ENCODE measurements at places on chromosomes 3 and 15. TPM values are rescaled to one million over a fixed set of nuclear protein-coding genes. Genes with fewer than 3 reads are reported as not detected.

GRCh38 chr15:67967871-67968431 lies 86.2 kb upstream of the PIAS1 start:
- peak; percentile 87 for DNase-seq

Gene CFAP100
- total RNA-seq, result not detected

GRCh38 chr3:123872621-123873020 lies 11.5 kb downstream of the MYLK start:
- DNase-seq, result no peak

Gene NT5DC2
- 114 TPM for total RNA-seq

DNA sequence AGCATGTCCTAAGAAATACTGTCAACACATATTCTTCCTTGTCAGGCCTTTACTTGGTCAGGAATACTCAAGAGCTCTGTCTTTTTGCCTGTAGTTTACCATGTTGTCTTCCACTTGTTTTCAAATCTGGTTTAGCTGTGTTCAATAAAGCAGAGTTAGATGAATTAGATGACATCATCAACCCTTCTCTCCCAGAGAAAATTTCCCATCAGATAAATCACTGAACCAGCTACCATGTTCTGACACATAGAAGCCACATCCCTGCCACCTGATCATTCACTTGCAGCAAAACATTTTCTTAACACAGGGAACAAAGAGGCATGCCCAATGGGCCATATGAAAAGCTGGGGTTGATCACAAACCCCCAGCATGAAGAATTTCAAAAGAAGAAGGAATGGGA lies 42.1 kb downstream of the TERC start:
- DNase-seq, result no peak

DNA sequence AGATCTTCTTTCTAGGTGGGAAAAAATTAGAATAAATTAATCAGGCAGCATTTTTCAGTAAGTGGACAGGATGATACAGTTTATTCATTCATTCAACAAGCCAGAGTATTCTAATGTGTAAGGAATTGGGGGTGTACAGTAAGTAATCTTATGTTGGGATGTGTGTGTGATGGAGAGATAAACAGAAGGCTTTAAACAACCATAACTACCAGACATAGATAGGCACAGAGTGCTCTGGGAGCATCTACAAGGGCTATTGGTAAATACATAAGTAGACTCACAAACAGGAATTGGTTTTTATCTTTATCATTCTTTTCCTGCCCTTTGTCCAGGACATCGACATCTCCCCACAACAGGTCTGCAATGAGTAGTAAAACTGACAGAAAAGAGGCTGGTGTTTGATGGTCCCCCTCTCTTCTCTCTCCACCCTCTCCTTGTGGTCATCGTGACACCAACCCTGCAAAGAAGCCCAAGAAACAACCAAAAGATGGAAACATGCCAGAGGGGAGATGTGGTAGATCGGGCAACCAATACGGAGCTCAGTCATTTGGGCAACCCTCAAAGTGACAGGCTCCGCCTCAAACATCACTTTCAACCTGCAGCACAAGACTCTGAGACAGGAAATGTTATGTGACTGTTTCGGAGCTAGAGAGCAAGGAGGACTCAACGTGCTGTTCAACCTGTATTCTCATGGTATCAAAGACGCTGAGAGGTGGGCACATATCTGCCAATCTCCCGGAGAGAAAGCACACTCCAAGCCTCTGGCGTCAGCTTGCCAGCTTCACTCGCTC lies 28.7 kb upstream of the B3GNT5 start:
- no peak for DNase-seq

Gene MRPL46
- total RNA-seq, result 42.4 TPM

Gene ARHGAP31
- 33.5 TPM for total RNA-seq

Data from left cardiac atrium (tissue), 4 donors.